ENCODE measurements at places on chromosomes 7 and 10.

- no peak for DNase-seq
These were observed 12.4 kb downstream of the PAPOLB start for GRCh38 chr7:4849390-4849789.

DNA sequence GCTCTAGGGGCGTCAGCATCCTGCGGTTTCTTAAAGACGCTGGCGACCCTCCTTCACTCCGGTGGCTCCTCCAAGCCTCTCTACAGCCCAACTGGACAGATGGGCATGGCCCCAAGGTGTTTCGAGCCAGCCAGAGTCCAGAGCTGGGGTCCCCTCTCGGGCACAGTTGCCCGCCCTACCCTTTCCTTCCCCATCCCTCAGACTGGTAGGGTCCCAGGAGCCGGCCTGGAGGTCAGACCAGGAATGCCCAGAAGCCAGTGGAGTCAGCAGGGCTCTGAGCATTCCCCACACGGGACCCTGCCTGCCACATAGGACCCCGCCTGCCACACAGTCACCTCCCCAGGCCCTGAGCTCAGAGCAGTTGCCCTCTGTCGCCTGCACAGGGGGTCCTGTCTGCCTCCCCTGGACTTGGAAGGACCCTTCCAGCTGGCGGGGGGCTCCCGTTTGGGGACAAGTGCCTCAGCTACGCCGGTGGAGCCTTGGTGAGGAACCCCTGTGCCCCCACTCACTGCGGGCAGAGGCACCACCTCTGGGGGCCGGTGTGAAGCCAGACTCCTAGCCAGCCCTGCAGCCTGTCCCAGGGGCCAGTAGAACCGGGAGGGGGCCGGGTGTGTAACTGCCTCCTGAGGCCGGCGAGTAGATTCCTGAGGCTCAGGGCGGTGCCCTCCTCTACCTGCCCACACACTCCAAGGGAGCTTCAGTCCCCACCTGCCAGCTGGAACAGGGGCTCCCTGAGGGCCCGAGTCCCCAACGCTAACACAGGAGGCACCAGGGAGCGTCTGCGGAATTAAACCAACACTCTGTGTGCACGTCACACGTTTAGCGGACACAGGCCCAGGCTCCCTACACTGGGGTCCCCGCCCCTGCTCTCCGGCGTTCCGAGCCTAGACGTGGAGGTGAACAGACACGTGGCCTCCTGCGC is 19.4 kb upstream of the PDGFA start:
- no peak for DNase-seq

DNA sequence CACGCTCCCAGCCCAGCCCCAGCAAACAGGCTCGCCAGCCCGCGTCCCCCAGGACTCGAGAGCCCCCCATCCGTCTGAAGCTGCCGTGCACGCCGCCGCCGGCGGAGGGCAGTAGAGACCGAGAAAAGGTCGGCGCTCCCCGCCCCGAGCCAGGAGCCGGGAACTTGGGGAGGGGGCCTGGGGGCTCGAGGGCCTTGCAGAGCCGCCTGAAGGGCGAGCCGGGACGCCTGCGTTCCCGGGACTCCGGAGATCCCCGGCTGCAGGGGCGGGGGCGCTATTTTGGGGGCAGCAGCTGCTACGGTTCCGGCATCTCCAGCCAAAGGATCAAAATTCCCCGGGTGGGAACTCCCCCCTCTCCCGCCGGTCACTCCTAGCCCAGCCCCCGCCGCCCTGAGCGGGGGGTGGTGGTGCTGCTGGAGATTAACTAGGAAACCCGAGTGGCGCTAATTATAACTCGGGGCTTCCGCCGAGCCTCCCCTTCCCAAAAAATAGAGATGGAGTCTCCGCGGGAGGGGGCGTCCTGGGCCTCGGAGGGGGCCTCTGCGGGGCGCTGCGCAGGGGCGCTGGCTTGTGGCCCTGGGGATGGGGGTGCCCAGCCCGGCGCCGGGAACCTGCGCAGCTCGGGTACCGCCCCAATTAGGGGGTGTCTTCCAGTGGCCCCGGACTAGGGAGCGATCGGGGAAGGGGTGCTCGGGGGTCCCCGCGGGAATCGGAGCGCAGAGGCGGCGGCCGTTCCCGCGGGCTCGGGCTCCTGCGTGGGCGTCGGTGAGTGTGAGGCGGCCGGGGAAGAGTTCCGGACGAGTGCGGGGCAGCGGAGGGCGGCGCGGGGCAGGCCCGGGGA is 608 bp downstream of the ACHE start:
- DNase-seq = peak; percentile 76

- no peak for DNase-seq
These were observed 47.6 kb downstream of the PRTFDC1 start for GRCh38 chr10:24904824-24905223.

All from activated naive CD8-positive, alpha-beta T cell treated with anti-CD3 and anti-CD28 coated beads, Interleukin-2, amount 50 U/mL, for 24 hours (primary cell).